ENCODE measurements at places on chromosomes 16 and 17.

DNA sequence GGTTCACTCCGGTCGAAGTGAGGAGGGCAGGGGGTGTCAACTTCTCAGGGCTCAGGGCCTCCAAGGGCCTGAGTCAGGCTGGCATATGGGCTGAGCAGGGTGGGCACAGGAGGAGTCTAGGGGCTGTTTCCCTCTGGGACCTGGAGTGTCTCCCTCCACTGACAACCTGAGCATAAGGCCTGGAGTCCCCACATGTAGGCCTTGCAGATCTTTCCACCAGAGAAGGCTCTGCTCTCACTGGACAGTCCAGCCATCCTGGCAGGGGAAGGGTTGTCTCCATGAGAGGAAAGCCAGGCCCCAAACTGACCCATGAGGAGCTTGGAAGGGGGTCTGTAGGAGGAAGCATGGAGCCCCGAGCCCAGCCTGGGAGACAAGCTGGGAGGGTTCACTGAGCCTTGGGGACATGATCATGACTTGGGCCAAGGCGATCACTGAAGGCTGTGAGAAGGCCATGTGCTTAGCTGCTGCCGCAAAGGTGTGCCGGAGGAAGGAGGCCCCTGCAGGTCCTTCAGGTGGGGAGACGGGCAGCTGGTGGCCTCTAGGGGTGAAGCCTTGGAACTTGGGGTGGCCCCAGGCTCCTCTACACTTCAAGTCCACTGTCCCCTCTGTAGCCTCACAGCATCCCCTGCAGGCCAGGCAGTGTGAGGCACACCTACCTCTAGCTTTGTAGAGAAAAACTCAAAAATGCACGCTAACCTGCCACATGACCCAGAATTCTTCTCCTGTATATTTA lies 9.9 kb downstream of the CMTM2 start:
- peak; percentile 53 for DNase-seq

GRCh38 chr16:66457888-66458287 lies 30.8 kb downstream of the BEAN1 start:
- no peak for DNase-seq

- DNase-seq, result no peak
These were observed 4.1 kb downstream of the MAP2K3 start for GRCh38 chr17:21288571-21289017.

DNA sequence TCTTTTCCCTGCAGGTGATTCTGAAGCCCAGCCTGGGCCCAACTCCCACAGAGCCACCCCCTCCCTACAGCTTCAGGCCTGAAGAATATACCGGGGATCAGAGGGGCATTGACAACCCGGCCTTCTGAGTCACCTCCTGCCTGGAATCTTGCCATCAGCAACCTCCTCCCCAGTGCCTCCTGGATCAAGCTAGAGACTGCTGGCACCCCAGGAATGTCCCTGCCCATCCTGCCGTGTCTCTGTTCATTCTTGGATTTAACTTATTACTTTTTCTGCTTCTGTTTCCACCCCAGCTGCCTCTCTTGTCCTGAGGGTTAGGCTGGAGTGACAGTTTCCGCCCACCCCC lies 4.9 kb downstream of the TMEM92 start:
- no peak for DNase-seq

DNA sequence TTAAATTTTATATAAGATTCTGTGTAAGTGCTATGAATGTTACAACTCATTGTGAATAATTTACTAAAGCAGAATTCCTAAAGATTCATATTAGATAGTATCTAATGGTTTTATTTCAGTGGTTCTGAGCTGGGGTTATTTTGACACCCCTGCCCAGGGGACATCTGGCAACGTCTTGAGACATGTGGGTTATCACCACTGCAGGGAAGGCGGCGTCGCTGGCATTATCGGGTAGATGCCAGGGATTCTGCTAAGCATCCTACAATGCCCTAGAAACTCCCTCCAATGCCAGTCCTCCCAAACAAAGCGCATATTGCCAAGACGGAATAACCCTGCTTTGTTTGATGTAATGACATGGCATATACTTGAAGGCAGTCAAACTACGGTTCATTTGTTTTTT lies 372.3 kb upstream of the ZFHX3 start:
- DNase-seq, result no peak

- DNase-seq, result peak; percentile 78
These were observed 13.7 kb upstream of the GUCY2D start for GRCh38 chr17:7988750-7989178.

DNA sequence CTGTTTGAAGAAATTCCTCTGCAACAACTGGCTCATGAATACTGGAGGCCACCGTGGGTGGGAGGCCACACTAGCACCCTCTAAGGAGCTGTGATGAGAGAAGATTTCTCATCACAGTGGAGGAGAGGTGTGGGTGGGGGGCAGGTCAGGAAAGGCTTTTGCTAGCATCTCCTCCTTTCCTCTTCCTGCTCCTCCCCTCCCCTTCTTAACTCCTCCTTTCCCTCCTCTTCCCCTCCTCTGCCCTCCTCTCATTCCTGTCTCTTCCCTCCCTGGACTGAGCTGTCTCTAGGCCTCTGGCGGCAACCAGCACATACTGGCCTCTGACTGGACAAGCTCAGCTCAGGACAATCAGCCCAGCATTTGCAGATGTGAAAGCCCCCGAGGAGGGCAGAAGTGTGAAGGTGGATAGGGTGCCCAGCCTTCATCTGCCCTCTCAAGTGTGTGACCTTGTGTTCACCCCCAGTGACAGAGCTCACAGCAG lies 19.0 kb upstream of the LHX1 start:
- peak; percentile 68 for DNase-seq

DNA sequence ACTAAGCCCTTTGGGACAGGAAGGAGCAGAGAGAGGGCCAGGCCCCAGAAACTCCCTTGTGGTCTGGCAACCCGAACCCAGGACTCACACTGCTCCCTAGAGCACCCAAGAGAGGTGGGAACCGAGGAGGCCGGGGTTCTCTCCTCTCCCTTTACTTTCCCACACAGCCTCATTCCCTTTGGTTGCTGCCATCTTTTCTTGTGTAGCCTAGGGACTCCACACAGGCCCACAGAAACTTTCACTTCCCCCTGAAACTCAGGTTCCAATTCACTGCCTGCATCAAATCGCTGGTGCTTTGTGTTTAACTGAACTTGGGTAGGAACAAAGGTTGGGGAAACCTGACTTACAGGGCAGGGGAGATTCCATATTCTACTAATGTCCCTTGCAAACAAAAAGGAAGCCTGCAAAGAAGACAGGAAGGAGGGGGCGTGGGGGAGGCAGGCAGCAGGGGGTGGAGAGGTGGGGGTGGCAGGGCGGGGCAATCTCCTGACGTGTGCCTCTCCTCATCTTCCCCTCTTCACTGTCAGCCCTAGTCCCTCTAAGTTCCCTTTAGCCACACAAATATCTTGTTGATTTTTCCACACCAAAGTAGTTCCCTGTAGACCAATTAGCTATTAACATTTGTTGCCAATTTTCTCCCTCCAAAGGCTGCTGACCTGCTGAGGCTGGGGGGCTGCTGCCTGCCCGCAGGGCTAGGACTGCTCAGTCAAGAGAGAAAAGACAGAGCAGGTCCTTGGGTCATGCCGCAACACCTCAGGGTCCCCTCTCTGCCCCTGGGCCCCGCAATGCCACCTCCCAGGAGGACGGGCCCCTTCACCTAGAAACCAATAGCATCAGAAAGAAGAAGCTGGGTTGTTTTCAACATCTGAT lies 8.0 kb downstream of the ST3GAL2 start:
- peak; percentile 93 for DNase-seq

- peak; percentile 80 for DNase-seq
These were observed 13.0 kb upstream of the SPNS3 start for GRCh38 chr17:4420692-4421131.

DNA sequence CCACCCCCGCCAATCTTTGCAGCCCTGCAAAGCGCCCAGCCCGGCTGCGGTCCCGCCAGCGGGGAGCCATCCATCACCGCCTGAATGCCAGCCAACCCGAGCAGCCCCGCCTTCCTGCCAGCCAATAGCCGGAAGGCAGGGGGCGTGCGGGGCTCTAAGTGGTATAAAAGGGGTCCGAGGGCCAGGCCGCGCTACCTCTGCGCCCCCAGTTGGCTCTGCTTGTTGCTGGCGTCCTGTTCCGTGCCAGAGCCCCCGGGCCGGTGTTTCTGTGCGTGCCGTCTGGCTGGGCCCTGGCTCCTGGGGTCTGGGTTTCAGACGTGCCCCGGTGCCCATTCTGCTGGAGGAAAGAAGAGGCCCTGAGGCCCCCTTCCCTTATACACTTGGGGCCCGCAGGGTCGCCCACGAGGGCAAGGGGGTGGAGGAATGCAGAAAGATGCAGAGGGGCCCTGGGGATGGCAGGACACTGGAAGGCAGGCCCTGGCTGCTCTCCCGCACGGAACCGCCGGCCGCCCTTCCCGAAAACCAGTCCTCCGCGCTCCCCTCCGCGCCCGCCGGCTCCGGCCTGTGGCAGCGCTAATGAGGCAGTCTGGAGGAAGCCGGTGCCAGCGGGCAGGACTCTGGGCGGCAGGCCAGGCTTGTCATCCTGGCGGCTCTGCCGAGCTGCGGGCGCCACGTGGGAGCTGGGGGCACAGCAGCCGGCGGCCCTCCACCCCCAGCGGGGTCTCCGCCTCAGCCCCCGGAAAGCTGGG lies 14.0 kb downstream of the COPZ2 start:
- peak; percentile 61 for DNase-seq

- no peak for DNase-seq
These were observed 9.0 kb downstream of the NTAN1 start for GRCh38 chr16:15046692-15047376.
